ENCODE measurements at places on chromosomes 16 and 17.

DNA sequence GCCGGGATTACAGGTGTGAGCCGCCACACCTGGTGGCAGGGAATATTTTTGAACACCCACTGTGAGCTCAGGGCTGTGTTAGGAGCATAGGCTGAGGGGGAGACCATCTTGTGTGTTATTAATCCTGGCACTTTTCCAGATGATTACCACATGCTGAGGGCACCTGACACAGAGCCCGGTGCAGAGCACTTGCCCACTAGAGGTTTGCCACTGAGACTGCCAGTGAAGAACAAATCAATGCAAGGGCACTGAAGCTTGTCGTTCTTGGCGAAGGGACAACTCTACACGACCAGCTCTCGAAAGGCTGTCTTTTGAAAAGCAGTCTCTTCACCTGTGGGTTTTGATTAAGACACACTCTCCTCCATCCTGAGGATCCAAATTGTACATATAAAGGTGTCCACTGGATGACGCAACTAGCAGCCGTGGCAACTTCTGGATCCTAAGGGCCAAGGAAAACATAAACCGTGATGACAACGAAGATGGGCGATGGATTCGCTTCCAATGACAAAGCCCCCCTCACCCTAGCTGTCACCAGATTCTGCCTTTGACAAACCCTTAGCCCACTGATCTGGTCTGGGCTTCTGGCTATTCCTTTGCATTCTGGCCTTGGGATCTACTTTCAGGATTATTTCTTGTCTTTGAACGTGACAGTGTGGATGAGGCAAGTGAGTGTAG is 28.7 kb downstream of the WIPI1 start:
- DNase-seq: peak; percentile 1

GRCh38 chr17:44074231-44074910 is 3.8 kb downstream of the G6PC3 start:
- no peak for DNase-seq

DNA sequence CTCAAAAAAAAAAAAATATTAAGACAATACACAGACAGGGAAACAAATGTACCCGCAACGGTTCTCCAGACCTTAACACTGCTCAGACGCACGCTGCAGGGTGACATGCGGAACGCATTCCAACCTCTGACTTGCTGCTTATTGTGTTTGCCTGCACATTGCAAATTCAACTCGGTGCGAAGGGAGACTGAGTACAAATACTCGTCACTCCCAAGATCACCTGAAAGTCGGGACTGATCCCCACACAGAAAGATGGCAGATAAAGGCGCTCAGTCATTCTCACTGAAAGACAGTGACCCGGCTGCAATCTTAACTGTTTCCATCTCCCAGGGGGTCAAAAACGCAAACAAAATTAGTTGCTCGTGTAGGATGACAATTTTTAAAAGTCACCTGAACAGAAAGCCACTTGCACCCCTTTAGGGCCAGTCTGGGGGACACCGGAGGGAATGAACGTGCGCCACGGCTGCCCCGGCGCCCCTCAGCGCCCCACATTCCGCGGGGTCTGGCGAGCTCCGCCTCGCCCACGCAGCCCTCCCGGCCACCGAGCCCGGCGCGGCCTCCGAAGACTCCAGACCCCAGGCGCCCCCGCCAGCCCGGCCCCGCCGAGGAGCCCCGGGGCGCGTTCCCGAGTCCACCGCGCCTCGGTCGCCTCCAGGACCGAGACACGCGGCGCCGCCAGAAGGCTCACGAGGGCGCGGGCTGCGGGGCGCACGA is 589 bp downstream of the CLCN7 start:
- no peak for DNase-seq

DNA sequence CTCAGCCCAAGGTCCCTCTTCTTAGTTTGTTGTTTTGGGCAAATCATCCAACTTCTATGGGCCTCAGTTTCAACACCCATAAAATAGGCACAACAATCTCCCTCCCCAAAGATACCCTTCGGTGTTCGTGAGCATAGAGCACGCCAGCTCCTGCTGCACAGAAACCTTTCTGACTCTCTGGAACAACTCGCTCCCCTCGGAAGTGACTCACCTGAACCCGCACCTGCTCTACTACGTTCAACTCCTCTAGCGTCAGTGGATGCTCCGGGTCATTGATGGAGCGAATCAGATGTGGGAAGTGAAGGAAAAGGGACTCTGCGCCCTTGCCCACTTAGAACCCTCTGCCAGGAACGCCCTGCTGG is 445 bp downstream of the CIAO2B start:
- DNase-seq: peak; percentile 38

Data from MCF 10A (cell line).